Foreskin keratinocyte (primary cell): ENCODE measurements at places on chromosomes 2 and 18.

GRCh38 chr2:5674026-5674340 is 18.2 kb upstream of the SOX11 start:
- DNase-seq, result no peak

DNA sequence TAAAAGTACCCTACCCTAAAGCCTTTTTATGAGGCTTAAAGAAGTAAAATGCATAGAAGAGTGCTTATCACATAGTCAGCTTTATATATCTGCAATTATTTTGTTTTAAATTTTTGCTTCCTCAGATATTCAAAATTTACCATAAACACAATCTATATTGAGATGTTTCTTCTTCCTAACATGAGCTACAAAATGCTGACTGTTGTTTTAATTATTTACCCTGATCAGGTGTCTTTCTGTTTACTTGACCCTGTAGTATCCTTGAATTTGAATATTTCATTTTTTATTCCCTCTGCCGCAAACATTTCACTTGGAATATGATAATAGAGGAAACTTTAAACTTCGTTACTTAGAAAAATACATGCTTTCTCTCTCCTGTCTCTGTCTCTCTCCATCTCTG is 147.9 kb downstream of the TMX3 start:
- DNase-seq, result no peak

- no peak for DNase-seq
Measured at GRCh38 chr2:196131384-196131937, 39.9 kb downstream of the STK17B start.

- DNase-seq, result no peak
Measured at GRCh38 chr2:219513787-219514186, 495 bp upstream of the ASIC4 start.

DNA sequence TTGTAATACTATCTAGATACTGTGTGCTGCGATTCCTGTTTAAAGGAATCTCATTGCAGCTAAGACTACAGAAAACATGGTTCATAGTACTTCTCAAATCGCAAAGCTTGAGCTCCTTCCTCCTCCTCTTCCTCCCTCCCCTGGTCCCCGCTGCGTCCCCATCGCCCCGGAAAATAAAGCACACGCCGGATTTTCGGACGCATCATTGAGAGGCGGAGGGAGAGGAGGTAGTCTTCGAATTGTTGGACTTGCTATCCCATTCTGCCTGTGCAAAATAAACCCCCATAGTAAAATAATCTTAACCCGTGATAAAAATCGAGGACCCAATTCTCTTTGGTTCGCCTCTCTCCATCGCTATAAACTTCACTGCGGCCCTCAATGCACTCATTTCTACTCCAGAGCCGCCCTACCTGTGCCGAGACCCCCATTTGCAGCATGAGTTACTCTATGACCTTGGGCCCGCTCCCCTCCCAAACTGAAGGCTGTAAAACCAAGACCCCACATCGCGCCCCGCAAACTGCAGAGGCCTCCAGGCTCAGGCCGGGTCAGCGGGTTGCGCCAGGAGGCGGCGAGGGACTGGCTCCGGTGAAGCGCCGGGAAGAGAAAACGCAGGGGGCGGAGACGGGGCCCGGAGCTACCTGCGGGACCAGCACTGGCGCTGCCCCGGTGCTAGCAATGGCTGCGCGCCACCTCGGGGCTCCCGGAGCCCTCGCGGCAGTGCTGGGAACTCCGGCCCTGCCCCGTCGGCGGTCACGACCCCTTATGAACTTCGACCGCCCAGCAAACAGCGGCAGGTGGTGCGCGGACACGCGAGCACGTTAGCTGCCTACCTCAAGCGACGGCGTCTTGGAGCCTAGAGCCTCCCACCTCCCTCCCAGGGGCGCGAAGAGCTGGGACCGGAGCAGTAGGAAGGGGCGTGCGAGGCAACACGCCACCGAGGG is 649 bp downstream of the ESCO1 start:
- DNase-seq, result no peak

DNA sequence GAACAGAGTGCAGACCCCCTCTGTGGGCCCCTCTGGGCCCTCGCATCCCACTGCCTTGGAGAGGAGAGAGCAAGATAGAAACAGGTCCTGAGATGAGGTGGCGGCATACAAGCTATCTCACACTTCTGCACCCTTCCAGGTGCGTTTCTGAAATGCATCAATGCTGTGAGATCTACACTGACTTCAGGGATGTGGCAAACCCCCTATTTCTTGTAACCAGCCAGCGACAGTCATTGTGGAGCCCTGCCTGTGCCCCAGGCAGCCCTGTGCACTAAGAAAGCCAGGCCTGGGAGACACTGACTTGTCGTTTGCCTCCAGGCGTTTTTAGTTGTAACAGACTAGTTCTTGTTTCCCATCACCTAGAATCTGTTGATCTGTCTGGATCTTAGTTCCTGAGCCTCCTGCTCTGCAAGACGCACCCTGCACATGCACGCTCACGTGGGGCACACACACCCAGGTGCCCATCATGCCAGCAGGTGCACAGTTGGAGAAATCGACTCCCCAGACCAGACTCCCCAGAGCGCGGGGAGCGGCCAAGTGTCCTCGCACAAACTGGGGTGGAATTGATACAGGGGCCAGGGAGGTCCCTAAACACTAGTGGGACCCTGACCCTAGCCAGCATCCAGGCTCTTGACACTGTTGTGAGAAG is 238.0 kb downstream of the FAM210A start:
- DNase-seq, result no peak

DNA sequence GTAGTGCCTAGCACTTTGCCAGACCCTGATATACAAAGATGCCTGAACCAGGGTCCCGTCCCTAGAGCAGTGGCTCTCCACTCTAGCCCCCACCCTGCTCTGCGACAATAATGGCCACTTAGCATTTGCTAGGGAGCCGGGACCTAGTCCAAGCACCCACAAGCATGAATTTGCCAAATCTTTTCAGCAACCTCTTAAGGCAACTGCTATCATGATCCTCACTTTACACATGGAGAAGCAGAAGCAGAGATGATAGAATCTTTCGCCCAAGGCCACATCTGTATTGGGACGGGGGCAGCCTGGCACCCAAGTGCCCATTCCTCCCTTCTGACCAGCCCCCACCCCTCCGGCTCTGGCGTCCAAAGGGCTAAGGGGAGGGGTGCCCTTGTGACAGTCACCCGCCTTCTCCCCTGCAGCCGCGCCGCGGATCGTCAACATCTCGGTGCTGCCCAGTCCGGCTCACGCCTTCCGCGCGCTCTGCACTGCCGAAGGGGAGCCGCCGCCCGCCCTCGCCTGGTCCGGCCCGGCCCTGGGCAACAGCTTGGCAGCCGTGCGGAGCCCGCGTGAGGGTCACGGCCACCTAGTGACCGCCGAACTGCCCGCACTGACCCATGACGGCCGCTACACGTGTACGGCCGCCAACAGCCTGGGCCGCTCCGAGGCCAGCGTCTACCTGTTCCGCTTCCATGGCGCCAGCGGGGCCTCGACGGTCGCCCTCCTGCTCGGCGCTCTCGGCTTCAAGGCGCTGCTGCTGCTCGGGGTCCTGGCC is 13.0 kb downstream of the SIGLEC15 start:
- no peak for DNase-seq

DNA sequence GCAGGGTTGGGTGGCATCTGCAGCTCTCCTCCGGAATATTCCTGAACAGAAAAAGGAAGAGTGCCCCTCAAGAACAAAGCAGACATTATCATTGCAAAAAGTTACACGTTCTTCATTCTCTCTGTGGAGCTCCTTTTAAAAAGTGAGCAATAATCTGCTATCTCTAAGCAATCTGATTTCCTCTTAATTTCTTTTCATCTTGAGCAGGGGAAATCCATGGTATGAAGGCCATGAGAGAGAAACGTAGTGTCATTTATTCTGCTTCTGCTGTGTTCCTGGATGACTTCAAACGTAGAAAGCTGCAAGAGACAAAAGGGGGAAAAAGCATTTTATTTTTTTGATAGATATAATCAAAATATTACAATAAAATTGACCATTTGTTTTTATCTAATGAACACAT is 16.9 kb downstream of the SMIM21 start:
- no peak for DNase-seq

DNA sequence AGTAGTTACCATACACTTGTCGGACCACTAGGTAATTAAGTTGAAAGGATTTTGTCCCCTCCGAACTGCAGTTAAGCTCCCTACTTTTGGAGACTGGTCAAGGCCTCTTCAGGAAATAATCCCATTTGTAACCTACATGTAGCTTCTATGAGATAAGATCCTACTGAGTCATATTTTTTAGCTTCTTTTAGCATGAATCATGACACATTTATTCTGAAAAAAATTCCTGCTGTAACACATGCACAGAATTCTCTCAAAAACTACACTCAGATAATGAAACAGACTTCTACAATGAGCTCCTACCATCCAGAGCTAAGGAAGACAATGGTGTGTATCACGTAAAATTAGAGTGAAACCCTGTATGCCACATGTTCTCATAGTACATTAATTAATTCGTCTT is 100.7 kb upstream of the CCDC195 start:
- DNase-seq, result peak; percentile 82

DNA sequence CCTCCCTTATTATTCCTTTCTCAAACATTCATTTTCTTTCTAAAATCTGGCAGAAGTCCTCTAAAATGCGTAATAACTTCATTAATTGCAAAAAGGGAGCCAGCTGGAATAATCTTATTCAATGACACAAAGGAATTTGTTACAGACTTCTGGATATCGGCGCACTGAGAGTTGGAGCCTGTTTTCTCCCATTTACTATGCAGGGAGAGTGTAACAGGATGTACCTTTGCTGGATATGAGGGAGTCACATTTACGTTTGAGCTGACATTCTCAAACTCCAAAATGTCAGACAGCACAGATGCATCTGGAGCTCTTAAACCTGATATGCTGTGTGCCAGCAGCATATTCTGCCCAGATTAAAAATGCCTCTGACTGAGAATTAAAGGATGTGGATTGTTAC is 275.3 kb downstream of the TMX3 start:
- no peak for DNase-seq

DNA sequence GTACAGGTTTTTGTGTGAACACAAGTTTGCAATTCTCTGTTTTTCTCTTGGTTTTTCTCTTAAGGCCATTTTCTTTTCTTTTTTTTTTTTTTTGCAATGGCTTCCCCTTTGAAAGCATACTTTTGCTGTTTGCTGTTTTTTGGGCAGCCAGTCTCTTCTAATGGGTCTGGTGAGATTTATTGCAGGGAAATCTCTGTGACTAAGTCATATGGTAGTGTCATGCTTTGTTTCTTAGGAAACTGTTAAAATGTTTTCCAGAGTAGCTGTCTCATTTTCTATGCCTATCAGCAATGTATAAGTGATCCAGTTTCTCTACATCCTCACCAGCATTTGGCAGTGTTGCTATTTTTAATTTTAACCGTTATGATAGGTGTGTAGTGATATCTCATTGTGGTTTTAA is 27.9 kb upstream of the CDCA7 start:
- DNase-seq, result peak; percentile 58

- no peak for DNase-seq
Measured at GRCh38 chr2:236572482-236572881, 2.9 kb downstream of the ACKR3 start.

GRCh38 chr2:20352581-20353216 is 2.1 kb upstream of the PUM2 start:
- DNase-seq, result no peak

GRCh38 chr2:217434180-217434975 is 568.4 kb downstream of the TNS1 start:
- peak; percentile 95 for DNase-seq

DNA sequence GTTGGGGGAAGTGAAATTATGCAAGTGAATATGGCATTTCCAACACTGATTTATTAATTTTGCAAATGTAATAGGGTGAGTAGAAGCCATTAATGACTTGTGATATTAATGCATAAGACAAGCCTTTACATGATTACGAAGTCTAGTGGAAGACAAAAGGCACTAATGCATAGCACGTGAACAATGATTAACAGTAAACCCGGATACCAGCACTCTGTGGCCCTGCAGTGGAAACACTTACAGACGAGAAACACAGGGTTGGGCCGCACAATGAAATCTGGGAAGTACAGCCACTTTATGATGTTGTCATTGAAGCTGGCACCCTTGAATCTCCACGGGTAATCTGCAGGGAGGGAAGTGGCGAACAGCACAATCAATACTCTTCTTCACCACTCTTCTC is 233.4 kb downstream of the NAPG start:
- DNase-seq, result no peak

DNA sequence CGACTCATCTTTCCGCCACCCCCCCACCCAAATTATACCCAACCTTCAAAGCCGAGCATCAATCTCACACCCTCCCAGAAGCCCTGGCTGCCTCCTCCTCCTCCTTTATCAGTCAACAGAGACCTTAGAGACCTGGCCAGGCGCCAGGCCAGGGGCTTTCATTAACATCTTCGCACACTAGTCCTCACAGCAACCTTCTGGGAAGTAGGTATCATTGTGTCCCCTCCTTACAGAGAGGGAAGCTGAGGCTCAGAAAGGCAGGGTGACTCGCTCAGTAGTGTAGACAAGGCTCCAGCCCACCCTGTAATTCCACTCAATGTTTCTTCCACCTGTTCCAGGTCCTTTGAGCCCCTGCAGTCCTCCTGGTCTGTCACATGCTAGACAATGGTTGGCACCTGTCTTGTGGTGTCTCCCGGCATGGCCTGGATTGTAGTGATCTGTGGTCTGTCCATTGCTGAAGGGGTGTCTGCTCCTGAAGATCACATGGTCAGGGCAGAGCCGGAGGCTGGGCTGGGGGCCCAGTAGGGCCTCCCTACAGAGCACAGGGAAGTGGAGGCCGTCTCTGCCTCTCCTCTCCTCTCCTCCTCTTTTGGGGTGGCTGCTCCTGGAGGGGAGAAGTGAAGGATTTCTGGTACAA is 36.0 kb downstream of the KLHL29 start:
- DNase-seq, result no peak
